Daoy (cell line): ENCODE measurements at places on chromosomes 6 and 20. TPM values are rescaled to one million over a fixed set of nuclear protein-coding genes. Genes with fewer than 3 reads are reported as not detected.

DNA sequence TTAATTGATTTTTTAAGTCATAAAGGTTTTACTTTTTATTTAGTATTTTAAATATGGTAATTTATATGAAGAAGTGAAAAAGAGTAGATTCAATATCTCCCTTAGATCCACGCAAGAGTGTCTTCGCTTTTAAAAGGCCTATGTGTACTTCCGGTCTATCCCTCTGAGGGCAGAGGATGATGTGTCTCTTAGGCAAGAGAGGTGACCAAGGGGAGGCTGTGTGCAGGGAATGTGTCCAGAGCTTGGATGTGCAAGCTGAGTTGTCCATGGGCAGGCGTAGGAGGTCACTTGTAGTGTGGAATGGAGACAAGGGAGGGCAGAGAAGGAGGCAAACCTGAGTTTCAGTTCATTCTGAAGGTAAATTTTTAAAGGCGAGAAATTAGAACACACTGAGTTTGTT, 113.9 kb downstream of the CRYBG1 start:
- DNase-seq: no peak

DNA sequence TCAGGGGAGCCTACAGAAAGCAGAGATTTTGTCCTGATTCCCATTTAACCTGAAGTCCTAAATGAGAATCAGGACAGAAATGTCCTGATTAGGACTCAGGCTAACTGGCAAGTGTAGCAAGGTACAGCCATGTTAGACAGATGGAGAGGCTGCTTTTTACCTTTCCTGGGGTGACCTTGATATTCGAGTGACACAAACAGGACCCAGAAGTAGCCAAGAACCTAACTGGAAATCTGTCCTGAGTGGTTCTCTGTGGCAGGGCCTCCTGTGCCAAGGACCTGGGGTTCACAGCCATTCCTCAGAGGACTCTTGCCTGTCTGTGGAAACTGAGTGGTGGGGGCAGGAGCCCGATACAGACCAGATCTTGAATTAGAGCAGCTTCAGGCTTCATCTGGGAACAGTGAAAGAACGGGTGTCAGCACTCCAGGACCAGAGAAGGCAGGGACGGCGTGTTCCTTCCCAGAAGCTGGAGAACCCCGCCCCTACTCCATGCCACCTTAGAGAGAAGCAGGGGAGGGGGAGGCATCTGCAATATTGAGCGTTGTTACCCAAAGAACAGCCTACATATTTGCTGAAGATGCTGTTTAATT, 4.3 kb upstream of the FUCA2 start:
- DNase-seq: no peak

The PTPN1 gene
- total RNA-seq: 32.2 and 33.4 TPM in 2 replicates

The GPSM3 gene
- 2.2 and 6.6 TPM in 2 replicates for total RNA-seq
